Effector CD8-positive, alpha-beta T cell (primary cell): ENCODE measurements at places on chromosomes 4 and X.

- no peak for DNase-seq
These were observed 191.4 kb downstream of the SPRY1 start for GRCh38 chr4:123587983-123588494.

DNA sequence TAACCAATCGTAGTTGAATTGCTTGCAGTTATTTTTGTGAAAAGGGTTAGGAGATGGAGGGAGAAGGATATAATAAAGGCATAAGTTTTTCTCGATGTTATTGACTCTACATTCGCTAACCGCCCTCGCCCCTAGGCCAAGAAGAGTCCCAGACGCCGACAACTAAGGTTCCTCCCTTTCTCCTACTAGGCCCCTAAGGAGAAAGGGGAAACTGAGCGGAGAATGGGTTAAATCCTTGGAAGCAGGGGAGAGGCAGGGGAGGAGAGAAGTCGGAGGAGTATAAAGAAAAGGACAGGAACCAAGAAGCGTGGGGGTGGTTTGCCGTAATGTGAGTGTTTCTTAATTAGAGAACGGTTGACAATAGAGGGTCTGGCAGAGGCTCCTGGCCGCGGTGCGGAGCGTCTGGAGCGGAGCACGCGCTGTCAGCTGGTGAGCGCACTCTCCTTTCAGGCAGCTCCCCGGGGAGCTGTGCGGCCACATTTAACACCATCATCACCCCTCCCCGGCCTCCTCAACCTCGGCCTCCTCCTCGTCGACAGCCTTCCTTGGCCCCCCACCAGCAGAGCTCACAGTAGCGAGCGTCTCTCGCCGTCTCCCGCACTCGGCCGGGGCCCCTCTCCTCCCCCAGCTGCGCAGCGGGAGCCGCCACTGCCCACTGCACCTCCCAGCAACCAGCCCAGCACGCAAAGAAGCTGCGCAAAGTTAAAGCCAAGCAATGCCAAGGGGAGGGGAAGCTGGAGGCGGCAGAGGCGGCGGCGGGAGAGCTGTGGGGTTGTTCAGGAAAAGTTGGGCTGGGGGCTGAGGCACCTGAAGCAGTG, 5.9 kb downstream of the ATOH1 start:
- DNase-seq: no peak

GRCh38 chr4:152825336-152825735, 45.6 kb downstream of the ARFIP1 start:
- DNase-seq: no peak

DNA sequence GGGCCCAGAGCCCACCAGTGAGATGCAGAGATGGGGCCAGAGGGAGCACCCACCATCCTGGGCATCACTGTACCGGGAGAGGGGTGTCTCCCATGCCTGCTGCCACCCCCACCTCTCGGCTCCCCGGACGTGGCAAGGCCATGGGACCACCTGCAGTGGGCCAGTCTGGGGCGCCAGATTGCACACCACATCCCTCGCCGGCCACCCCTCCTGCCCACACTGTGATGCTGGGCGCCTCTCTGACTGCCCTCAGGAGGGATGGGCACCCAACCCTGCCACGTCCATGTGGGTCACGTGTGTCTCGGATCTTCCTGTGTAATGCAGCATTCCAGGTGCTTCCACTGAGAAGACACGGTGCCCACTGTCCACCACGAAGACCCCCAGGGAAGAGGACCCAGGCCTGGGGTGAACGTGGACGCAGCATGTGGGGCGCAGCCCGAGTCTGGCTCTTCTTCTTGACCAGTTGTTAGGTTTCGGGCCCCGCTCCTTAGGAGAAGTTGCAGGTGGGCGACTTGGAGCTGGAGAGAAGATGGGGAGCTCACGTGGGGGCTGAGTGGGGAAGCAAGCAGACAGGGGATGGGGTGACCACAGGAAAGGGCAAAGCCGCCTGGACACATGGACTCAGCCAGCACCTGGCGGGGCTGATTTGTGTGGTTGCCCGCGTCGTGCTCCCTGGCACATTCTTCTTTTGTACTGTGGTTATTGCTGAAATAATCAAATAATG, 47.7 kb downstream of the ZFYVE28 start:
- DNase-seq: no peak

- DNase-seq: no peak
These were observed 51.2 kb upstream of the CYSLTR1 start for GRCh38 chrX:78378476-78379115.

GRCh38 chrX:104347860-104348259, 93.1 kb upstream of the ESX1 start:
- no peak for DNase-seq

DNA sequence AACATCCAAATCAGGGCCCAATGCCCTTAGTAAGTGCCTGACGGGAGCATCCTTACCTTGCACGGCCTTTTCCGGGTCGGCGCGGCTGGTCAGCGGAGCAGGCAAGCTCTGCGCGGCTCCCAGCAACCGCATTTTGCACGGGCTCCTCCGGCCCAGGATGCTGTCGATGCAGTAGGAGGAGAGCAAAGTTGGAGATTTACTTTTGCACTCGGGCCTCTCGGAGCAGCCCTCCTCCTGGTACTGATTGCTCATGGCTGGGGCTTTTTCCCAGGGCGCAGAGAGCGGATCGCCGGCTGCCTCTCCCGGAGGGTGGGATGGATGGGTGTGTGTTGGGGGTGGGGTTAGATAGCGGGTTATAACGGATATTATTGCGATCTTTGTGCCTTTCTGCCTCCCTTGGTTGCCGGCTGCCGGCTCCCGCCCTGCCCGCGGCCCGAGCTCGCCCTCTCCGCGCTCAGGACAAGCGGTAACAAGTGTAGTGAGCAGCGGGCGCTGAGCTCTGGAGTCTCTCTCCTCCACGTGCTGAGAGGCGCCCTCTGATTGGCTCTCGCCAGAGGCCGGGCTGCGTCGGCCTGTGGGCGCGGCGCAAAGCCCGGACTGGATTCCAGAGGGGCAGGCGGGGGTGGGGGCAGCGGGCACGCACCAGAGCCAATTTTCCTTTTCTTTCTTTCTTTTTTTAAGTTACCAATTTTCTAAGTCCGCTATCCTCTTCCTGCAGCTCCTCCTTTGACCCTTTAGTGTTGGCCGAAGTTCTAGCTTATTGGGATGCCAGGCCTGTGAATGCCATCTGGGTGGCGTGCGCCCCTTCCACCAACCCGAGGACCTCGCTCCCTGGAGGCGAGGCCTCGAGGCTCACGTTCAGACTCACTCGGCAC, at the start of gene ARX:
TSS of gene ARX (minus strand) at position 480 of the 875 bp plus-strand sequence. CDS start at position 252, 228 bp downstream.
- DNase-seq: no peak

- no peak for DNase-seq
These were observed 62.4 kb upstream of the CRMP1 start for GRCh38 chr4:5955201-5955821.

DNA sequence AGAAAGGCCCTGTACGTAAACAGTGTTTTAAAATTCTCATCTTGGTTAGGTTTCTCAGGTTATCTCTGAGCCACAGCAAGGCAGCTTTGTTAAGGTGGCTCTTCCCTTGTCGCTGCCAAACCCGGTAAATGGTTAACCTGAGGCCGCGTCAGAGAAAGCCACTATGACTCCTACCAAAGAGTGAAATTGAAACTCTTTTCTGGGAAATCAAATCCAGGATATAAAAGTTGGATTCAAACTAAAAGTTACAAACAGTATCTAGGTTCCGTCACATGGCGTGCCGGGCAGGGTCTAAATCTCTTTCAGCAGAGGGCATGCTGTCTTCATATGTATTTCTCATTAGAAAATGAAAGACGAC, 433 bp downstream of the MMAA start:
- peak; percentile 39 for DNase-seq

DNA sequence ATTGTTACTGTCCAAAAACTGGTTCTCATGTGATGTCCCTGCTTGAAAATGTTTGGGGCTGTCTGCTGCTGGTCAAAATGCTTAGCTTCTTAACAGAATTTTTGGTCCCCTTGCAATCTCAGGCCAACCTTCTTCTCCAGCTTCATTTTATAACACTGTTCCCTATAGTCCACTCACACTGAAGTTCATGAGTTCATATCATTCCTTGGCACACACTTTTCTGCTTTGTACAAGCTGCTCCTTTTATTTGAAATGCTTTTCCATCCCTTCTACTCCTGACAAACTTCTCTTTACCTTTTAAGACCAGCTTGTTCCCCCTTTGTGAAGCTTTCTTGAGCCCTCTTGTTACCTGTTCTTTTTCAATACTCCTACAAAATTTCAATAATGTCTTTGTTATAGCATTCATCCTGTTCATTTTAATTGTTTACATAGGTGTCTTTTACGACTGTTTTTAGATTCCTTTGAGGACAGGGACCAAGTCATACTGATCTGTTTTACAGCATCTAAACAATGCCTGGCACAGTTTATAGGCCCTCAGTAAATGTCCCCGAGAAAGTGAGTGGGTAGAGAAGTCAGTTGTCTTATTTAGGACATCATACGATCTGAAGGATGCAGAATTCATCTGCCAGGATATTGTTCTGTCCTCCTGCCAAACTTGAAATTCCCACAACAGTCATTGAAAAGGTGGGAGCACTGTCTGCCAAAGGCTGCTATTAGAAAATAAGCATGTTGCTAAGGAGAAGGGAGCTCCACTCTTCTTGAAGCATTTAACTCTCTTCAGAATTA, 134.4 kb upstream of the BMPR1B start:
- DNase-seq: no peak

- no peak for DNase-seq
These were observed 1.4 kb upstream of the EMCN start for GRCh38 chr4:100519205-100519604.

GRCh38 chr4:27242217-27242616, 381.6 kb downstream of the STIM2 start:
- DNase-seq: no peak

DNA sequence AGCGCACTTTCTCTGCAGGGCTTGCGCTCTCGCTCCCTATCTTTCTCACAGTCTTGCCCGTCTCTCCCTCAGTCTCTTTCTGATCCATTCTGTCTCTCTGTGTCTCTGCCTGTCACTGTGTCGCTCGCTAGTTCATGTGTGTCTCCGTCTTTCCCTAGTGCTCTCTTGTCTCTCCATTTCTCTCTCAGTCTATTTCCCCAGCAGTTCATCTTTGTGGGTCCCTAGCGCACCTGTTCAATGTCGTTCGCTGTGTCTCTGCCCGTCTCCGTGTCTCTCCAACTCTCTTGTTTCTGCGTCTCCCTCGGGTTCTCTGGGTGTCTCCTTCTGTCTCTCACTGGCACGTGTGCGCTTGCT, 1.5 kb downstream of the GPR101 start:
- DNase-seq: no peak

DNA sequence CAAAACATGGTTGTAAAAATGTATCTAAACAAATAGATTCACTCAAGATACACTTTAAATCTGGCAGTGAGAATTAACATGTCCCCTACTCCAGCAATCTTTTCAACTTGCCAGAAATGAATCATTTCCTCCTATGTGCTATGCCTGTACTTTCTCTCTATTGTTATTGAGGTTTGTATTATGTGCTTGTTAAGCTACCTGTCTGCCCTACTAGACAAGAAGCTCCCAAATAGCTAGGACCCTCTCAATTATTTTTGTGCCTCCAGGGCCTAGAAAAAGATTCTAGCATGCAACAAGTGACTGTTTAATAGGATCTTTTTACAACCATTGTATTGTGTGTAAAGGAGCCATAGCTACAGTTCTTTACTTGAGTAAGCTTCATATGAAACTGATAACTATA, 3.5 kb upstream of the SAP30 start:
- DNase-seq: no peak

GRCh38 chrX:136376713-136377112, 76.0 kb downstream of the ADGRG4 start:
- no peak for DNase-seq

DNA sequence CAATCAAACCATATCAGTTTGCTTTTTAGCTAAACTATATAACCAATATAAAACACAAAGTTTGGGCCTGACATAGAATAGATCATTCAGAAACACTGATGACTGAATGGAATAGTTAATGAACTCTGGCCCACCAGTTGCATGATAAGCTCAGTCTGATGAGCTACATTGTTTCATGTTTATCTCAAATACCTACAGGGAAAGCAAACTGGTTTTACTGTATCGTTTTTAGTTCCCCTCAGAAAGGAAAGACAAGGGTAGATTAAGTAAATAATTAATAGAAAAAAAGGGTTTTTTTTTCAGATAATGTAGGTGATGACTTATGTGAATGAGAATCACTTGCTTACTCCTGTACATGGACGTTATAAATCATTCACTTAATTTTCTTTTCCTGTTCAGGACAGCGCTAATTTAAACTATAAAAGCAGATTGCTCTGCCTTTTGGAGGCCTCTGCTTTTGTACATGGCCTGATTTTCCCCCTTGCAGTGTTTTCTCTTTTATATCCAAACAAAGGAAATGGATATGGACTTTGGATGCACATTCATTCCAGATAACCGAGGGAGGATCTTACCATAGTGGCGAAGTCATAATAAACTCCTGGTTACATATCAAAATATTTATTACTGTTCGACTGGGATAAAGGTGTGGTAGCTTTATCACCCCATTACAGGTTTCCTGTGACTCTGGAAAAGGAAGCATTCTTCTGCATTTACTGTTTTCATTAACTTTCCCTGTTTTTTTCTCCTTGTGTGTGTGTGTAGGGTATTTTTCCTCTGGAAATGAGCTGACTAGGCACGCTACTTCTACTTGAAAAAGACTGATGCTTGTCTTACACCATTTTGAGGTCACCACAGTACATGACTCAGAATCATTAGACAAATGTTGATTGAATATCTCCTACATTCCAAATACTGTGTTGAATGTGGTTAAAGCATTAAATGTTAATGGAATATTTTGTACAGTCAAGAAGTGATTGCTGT, 373.1 kb upstream of the HS3ST1 start:
- no peak for DNase-seq

- no peak for DNase-seq
These were observed 73.5 kb upstream of the SRD5A3 start for GRCh38 chr4:55272589-55272988.

DNA sequence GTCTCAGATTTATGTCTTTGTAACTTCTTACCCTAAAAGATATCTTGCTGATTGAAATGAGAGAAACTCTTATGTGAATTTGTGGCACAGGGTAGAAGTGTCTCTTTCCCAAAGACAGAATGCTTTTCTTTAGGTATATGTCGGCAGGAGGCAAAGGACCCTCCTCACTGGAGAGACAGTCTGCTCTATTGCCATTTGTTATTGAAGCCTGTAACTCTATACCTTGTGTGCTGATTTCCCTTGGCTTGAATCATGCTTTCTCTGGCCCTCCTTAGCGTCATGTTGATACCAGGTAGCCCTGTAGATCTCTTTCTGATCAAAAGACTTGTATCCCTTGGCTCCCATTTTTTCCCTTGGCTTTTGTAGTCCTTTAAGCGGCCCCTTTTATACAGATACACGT, 284.3 kb downstream of the CXXC4 start:
- no peak for DNase-seq

GRCh38 chr4:138609943-138610350, 367.8 kb upstream of the SLC7A11 start:
- DNase-seq: no peak
